Activated naive CD4-positive, alpha-beta T cell treated with anti-CD3 and anti-CD28 coated beads, Interleukin-2, amount 50 U/mL, for 72 hours (primary cell): ENCODE measurements at places on chromosomes 13 and 19.

DNA sequence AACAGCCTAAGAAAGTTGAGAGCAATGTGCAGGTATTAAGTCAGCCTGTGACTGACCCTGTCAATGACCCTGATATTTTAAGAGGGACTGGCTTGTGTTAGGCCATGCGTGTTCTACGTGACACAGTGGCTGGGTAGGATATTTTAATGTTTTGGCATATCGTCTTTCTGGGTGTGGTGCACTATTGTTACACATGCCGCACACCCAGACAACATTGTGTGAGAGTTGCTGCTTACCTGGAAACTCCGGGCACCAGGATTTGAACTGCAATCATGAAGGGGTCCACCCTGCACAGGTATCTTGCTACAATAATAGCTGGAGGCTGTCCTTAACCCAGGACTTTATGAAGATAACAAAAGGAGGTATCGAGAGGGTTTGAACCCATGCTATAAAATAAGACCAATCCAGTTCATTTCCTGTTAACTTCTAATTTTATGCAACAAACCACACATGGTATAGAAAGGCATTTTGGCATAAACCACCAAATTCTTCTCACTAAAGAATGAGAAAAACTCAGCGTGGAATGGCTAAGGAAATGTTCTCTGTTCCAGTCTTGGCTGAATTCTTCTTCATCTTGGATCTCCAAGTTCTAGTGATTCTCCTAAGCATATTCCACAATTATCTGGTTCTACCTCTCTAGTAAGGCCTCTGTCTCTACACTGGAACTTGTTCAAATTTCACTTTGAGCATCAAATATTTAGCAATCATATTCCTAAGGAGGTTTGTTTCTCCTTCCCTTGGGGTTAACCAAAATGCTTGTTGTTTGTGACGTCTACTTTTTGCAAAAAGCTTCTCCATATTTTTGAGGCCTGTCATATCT, 38.7 kb upstream of the POMP start:
- DNase-seq: no peak

GRCh38 chr19:57615346-57615745, 1.3 kb downstream of the ZNF134 start:
- no peak for DNase-seq

DNA sequence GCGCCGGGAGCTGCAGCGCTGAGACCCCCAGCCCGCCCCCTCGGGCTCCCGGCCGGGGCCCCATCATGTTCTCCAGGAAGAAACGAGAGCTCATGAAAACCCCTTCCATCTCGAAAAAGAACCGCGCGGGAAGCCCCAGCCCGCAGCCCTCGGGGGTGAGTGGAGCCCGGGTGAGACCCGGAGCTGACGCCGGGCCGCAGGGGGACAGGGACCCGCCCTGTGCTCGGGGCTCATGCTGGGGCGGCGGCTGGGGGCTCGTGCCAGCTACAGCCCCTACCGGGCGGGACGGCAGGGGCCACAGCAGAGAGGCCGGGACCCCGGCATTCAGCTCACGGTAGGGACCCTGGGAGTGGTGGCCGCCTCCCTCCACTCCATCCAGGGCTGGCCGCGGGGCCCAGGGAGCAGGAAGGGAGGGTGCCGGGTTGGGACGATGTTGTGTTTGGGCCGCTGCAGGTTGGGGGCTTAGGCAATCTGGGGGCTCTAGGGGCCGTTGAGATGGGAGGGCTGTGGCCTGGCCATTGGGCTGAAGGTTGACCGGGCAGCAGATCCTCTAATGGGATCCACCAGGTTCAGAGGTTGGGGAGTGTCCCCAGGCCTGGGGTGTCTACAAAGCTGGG, 482 bp downstream of the ARHGAP45 start:
- DNase-seq: no peak

DNA sequence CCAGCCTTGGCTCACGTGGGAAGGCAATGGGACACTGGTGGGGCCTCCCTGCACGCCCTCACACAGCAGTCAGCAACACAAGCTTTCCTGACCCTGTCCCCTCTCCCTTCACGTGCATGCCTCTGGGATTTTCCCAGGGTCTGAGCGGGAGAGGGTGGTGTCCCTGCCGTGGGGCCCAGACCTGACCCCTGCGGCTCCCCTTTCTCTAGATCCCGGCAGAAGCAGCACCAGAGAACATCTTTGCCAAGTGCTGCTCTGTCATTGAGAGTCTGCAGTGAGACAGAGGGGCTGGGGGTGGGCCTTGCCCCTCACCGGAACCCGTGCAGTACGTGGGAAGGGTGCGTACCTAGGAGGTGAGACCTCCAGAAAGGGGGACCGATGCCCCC, 12.6 kb downstream of the KHSRP start:
- no peak for DNase-seq

- no peak for DNase-seq
These were observed 18.8 kb downstream of the PDCD5 start for GRCh38 chr19:32599736-32600157.

DNA sequence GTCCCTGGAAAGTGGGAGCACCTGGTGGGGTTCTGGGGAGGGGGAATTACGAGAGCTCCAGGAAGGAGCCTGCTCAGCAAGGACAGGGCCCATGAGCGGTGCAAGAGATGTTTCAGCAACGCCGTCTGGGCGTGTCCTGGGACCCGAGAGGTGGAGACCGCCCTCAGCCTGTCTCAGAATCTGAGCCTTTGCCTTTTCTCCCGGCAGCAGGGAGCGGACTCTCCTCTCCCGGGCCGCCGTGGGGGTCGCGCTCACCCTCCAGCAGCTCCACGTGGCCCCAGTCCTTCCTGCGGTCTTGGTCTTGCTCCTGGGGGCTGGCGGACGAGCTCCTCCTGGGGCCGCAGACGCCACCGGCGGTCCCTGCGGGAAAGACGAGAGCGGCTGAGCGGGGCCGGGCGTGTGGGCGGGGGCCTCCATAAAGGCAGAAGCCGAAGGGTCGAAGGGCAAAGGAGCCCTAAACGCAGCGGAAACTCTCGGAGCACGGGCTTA, 714 bp downstream of the POLRMT start:
- DNase-seq: peak; percentile 50

DNA sequence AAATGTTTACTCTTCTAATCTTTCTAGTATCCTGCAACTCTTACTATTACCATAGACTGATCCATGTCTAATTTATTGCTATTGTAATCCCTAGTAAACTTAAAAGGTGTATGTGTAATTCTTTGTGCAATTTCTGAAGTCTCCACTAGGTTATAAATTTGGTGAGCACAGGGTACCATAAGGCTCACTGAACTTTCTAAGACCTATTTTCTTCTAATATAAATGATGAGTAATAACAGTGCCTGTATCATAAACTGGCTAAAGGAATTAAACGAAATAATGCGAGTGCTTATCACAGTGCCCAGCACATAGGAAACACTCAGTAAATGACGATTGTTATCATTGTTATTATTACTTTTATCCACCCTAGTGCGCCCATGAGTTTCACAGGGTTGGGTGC, 119.1 kb downstream of the KLF12 start:
- no peak for DNase-seq

DNA sequence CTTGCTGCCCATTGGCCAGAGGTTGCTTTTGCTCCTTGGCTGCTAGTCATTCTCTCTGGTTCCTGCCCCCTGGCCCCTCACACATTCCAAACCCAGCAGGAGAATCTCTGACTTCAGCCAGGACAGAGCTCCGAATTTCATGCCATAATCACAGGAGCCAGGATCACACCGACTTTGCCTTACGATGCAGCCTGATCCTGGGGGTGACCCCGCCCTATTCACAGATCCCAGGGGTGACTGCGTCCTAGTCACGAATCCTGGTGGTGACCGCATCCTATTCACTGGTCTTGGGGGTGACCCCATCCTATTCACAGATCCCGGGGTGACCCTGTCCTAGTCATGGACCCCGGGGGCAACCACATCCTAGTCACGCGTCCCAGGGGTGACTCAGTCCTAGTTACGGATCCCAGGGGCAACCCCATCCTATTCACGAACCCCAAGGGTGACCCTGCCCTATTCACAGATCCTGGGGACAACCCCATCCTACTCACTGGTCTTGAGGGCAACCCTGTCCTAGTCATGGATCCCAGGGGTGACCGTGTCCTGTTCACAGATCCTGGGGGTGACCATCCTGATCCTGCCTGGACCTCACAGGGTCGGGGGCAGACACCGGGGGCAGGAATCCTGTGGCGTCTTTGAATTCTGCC, 7.4 kb upstream of the TEX29 start:
- no peak for DNase-seq

DNA sequence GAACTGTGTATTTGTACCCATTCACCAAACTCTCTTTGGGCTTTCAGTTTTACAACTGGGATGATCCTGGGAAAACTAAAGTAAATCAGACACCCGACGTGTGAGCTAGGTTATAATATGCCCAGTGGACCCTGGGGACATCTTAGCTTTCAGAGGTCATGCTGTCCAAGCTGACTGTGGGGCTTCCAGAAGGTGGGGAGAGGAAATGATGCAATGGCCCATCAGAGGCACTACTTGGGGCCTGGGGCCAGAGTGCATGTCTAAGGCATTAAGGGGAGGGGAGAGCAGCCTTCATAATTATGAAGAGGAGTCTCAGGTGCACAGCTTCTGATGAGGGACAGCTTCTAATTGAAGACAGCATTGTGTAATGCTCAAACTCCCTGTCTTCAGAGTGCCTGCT, 30.9 kb downstream of the ALOX5AP start:
- no peak for DNase-seq

DNA sequence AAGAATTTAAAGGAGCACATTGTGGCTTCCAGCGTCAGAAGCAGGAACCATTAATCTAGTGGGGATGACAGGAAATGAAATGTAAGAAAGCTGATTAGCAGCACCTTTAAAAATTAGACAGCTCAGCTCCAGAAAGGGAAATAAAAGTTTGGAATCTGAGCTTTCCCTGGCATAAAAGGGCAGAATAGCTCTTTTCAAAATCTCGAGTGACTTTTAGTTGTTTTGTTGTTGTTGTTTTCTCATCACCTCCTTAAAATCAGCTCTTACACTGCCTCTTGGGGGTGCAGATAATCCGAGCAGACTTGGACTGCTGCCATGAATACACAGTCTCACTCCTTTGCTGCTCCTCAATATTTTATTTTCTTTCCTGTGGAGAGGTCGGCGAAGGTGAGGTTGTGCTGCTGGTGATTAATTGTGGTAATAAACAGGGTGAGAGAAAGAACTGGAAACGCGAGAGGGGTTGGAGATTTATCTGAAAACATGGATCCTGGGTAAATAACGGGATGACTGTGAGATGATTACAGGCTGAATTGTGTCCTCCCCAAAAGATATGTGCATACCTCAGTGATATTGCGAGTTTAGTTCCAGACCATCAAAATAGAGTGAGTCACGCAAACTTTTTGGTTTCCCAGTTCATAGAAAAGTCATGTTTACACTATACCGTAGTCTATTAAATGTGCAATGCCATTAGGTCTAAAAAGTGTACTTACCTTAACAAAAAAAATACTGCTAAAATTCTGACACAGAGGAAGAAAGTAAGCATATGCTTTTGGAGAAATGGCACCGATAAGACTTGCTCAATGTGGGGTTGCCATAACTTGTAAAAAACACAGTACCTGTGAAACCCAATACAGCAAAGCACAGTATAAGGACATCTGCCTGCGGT, 787.7 kb downstream of the UQCRFS1 start:
- DNase-seq: no peak

DNA sequence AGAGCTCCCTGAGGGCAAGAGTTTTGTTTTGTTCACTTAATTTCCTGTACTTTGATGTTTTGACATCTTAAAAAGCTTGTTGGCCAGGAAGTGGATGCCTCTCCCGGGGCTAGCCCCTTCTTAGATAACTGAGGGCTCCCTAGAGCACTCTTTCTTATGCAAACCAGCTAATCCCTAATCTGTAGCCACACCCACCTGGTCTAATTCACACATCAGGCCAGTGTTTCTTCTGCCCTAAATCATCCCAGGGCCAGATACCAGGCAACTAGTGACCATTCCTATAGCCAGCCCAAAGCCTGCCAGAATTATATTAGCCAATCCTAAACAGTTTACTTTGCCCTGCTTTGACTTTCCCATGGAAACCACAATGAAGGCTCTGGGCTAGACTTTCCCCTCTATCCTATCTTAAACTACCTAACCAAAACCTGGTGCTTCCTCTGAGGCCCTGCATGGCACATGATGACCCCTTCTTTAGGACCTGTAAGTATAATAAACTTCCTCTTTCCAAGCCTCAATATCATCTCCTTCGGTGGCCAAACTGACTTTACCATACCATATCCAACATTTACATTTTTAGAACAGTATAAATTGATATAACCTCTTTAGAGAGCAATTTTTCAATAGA, 24.8 kb downstream of the WBP4 start:
- DNase-seq: no peak

DNA sequence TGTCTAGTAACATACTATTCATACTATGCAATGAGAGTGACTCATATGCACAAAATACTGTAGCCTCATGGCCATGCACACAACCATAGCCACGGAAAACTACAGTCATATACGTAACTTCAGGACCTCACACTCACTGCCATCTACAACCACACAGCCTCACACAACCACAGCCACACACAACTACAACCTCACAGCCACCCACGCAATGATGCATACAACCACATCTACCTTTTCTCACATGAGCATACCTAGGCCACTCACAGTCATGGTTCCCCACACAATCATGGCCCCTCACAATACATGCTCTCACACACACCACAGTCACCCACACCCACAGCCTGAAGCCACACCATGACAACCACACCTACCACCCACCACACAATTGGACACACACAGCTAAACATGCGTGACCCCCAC, 8.7 kb upstream of the TNFSF14 start:
- peak; percentile 72 for DNase-seq

- DNase-seq: no peak
These were observed 9.9 kb downstream of the CEACAM4 start for GRCh38 chr19:41616792-41617621.

- no peak for DNase-seq
These were observed 3.8 kb upstream of the CDC37 start for GRCh38 chr19:10407096-10407495.

- DNase-seq: no peak
These were observed 670.2 kb downstream of the DIAPH3 start for GRCh38 chr13:59493436-59493965.

GRCh38 chr13:27922883-27923612, 3.2 kb downstream of the PDX1 start:
- peak; percentile 17 for DNase-seq

- DNase-seq: peak; percentile 87
These were observed at the start of gene BRD4 for GRCh38 chr19:15332311-15332996. Gene BRD4, minus strand, starts transcription at chr19:15332539. Its CDS starts 59,440 bp downstream, at chr19:15273099.

DNA sequence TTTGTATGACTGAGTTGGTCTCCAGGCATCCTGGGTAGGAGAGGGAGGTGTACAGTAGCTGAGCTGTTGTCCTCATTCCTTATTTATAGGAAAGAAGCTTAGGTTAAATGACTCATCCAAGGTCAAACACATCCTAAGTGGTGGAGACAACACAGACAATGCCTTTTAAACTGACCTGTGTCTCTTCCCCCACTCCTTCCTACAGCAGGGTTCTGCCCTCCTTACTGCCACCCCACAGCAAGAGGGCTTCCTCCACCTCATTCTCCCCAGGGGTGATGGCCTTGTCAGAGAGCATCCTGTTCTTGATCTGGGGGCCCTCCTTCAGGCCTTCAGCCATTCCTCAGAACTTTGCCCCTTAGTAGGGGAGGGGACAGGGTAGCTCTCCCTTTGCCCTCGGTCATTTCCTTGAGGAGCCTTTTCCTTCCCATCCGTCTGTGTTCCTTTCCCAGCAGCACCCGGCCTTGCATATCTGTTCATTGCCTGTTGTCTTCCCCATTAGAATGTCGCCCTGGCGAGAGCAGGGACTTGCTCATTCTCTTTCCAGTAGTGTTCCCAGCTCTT, 48.2 kb upstream of the GPI start:
- no peak for DNase-seq

- DNase-seq: no peak
These were observed 27.7 kb downstream of the STK24 start for GRCh38 chr13:98549006-98549727.
